ENCODE measurements at places on chromosomes 5 and 9. TPM values are rescaled to one million over a fixed set of nuclear protein-coding genes. Genes with fewer than 3 reads are reported as not detected.

- H3K27me3 ChIP-seq: no peaks in the 10 kb centered on the region
- peak overlapping the region; percentile 59 for H3K4me3 ChIP-seq
- H3K27ac ChIP-seq: no peak overlapping the region
- H3K36me3 ChIP-seq: no peaks in the 10 kb centered on the region
- H3K4me1 ChIP-seq: no peaks in the 10 kb centered on the region
- peak; percentile 13 for DNase-seq
Measured at GRCh38 chr5:128539038-128539429, 989 bp upstream of the FBN2 start.

The LNPEP gene
- 15.0 TPM for polyA plus RNA-seq

DNA sequence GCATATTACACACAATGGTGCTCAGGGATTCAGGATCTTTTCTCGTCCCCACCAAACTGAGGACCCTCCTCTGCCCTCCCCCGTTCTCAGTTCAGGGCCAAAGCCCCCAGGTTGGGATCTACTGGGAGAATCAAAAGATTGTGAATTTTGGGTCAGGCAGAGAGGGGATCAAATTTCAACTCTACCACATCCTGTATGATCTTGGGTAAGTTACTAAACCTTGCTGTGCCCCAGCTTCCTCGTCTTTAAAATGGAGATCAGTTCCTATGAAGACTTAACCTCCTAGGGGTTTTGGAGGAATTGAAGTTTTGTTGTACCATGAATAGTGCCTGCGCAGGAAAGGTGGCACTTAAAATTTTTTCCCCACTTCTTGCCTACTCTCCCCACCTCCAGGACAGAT lies 62.4 kb downstream of the RAI14 start:
- peaks cover 25% of the 10 kb centered on the region for H3K4me1 ChIP-seq
- no peaks in the 10 kb centered on the region for H3K27me3 ChIP-seq
- no peak overlapping the region for H3K4me3 ChIP-seq
- H3K27ac ChIP-seq: peak overlapping the region; percentile 91

The BTNL9 gene
- polyA plus RNA-seq: not detected

GRCh38 chr5:175738602-175739133 lies 80.8 kb downstream of the HRH2 start:
- H3K27ac ChIP-seq: no peak overlapping the region
- H3K36me3 ChIP-seq: no peaks in the 10 kb centered on the region
- no peak overlapping the region for H3K4me3 ChIP-seq
- H3K4me1 ChIP-seq: no peaks in the 10 kb centered on the region
- H3K27me3 ChIP-seq: no peaks in the 10 kb centered on the region
- no peak for DNase-seq

The ENTPD2 gene
- polyA plus RNA-seq: not detected

DNA sequence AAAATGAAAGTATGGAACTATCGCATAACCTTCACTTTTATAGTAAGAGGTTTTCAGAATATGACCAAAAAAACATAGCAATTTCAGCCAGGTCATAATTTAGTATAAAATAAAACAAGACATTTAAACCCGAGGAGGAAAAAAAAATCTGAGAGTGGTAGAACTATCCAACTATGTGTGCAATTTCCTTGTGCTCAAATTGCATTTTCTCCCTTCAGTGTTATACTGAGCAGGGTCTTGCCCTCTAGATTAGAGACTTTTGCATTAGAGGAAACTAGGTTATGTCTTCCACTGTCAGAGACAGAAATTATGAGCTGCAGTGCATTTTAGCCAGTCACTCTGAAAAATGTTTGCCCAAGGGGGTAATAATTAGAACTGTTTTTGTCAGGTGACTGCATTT lies 330.6 kb downstream of the NR2F1-AS1 start:
- no peaks in the 10 kb centered on the region for H3K36me3 ChIP-seq
- H3K4me1 ChIP-seq: peaks cover 6% of the 10 kb centered on the region

GRCh38 chr9:32015795-32016194 lies 368.6 kb upstream of the ACO1 start:
- no peak overlapping the region for H3K4me3 ChIP-seq
- no peaks in the 10 kb centered on the region for H3K36me3 ChIP-seq
- no peak for DNase-seq
- no peaks in the 10 kb centered on the region for H3K4me1 ChIP-seq
- no peaks in the 10 kb centered on the region for H3K27me3 ChIP-seq

DNA sequence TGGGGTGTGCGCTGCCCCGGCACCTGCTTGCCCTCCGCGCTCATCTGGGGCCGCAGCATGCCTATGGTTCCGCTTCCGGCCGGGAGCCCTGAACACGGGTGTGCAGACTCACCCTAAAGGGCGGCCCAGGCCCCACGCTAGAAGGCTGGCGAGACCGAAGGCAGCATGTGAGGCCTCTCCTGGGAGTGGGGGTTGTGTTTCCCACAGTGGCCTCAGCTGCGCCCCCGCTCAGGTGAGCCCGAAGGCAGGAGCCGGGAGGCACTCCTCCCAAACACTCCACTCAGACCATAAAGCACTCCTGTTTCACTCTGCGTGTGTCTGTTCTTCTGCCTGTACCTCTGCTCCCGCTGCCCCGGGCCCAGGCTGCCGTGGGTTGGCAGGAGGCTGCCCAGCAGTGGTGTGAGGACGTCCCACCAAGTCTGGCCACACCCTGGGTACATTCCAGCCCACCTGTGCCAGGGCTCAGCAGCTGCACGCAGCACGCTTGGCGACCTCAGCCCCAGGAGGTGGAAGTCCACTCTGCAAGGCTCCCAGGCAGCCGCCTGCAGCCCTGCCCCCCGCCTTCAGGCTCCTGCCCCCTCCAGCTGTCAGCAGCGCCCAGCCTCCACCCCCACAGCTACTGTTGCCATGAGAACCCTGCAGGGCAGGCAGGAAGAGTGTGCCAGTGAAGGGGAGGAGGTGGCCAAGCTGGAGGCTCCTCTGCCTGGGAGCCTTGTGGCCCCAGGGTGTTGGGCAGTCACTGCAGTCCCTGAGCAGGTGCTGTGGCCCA lies 1.2 kb upstream of the AJM1 start:
- DNase-seq: peak; percentile 55
- peaks cover 12% of the 10 kb centered on the region for H3K36me3 ChIP-seq
- peaks cover 16% of the 10 kb centered on the region for H3K27me3 ChIP-seq
- no peak overlapping the region for H3K4me3 ChIP-seq

The CDO1 gene
- polyA plus RNA-seq: 0.85 TPM

The SLC6A19 gene
- not detected for polyA plus RNA-seq

DNA sequence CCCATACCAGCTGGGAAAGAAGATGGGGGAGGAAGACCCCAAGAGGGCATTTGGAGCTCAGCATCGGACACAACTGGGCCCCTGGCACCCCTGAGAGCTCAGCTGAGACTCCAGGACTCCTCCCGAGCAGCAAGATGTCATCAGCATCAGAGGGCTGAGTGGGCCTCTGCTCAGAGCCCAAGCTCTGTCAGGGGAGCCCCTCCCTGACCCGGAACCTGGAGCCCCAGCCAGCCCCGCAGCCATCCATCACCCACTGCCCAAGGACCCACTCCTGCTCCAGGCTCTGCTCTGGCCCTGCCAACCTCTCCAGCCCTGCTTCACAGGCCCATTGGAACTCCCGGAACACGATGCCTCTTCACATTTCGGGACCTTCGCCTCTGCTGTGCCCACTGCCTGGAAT lies 9.8 kb downstream of the NR5A1 start:
- H3K4me3 ChIP-seq: no peak overlapping the region
- no peak for DNase-seq
- H3K27me3 ChIP-seq: peaks cover 22% of the 10 kb centered on the region
- H3K36me3 ChIP-seq: no peaks in the 10 kb centered on the region

DNA sequence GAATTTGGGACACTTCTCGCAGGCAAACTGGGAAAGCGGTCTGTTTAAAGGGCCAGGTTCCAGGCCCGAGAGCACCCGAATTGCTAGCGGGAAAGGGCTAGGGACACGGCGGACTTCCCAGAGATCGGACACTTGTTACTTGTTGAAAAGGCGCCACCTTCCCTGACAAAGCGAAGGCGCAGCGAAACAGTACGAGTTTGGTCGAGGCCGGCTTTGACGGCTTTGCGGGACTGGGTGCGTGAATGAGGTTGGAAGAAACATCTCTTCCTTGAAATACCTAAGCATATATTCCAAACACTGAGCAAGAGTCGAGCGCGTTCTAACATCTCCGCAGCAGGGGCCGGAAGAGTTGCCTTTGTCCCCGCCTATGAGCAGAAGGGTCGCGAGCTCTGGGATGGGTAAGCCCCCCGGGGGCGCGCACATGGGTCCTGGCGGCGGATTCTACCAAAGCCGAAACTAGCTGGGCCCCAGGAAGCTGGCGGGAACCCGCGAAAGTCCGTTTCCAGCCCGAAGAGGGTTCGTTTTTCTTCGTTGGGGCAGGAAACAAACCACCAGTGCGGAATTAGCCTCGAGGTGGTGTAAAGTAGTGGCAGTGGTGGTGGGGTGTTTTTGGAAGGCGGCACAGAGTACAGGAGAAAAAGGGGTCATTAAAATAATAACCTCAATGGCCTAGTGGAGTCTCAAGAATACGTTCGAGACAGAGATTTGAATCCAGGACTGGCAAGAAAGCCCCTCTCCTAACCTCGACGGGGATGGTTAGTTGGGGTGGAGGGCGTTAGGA lies 1.5 kb downstream of the GDNF start:
- H3K4me1 ChIP-seq: peaks cover 3% of the 10 kb centered on the region
- no peaks in the 10 kb centered on the region for H3K36me3 ChIP-seq
- H3K27ac ChIP-seq: peak overlapping the region; percentile 4

The GARNL3 gene
- polyA plus RNA-seq: 0.78 TPM

GRCh38 chr5:2262620-2263019 lies 379.9 kb upstream of the IRX4 start:
- no peaks in the 10 kb centered on the region for H3K36me3 ChIP-seq
- no peaks in the 10 kb centered on the region for H3K4me1 ChIP-seq
- H3K4me3 ChIP-seq: no peak overlapping the region

The DAB2 gene
- polyA plus RNA-seq: 538 TPM

GRCh38 chr5:36001032-36001431 lies 9.8 kb upstream of the UGT3A1 start:
- H3K27me3 ChIP-seq: no peaks in the 10 kb centered on the region
- no peak for DNase-seq
- H3K4me3 ChIP-seq: no peak overlapping the region
- H3K36me3 ChIP-seq: no peaks in the 10 kb centered on the region

The LECT2 gene
- not detected for polyA plus RNA-seq
